Activated CD4-positive, alpha-beta T cell treated with anti-CD3 and anti-CD28 coated beads for 36 hours (primary cell): ENCODE measurements at places on chromosomes 4 and X.

GRCh38 chrX:120365320-120365719, 3.4 kb downstream of the ATP1B4 start:
- peak; percentile 68 for DNase-seq

DNA sequence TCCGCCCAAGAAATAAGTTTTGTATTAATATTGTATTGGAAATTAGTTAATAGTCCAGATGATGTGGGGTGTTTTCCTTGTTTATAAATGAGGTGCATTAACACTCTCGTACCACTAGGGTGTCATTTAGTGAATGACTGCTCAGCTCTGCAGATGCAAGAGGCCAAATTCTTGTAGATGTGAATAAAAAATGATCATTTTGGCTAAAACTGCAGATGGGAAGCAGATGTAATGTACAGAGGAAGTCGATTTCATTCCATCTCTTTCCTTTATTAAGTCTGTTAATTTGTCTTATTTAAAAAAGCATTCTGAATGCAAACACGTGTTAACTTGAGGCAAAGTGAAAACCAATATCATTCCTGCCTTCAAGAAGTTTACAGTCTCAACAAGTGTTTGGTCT, 108.1 kb downstream of the DHX15 start:
- no peak for DNase-seq

GRCh38 chrX:39772057-39772832, 325.5 kb downstream of the BCOR start:
- DNase-seq, result peak; percentile 84

GRCh38 chr4:91838181-91838861, 465.4 kb upstream of the GRID2 start:
- DNase-seq, result no peak

DNA sequence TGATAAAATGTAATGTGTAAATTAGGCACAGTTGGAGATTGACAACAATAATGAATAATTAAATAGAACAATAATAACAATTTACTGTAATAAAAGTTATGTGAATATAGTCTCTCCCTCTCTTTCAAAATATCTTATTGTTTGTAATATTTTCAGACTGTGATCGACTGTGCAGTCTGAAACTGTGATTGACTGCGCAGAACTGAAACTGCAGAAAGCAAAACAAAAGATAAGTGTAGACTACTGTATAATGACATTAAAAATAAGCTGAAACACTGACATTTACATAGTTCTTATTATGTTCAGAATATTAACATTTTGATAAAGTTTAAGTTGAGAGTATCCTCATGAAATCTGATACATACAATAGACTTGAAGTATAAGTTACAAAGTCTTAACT, 371.0 kb downstream of the CCSER1 start:
- no peak for DNase-seq

DNA sequence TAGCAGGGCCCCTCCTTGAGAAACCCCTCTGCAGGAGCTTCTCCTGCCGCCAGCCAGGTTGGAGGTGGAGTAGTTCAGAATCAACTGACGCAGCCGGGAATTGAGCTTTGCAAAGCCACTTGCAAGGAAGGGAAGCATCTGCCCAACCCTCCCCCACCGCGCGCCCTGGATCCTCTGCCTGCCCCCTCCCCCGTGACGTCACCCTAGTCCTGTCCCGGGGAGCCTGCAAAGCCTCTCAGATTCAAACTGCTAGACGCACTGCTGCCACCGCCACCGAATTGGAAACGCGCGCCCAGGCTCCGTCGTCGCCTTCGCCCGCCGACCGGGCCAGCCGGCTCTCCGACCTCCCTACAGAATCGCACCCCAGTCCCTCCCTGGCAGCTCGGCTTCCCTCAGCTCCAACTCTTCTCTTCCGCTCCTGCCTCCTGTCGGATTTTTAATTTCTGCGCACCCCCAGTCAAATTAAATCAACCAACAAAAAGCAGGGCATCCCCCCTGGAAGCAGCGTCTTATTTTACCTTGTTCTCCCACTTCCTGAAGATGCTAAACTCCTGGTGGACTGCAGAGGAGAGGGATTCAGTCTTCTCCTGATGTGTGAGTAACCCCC, 3.8 kb downstream of the SLITRK2 start:
- DNase-seq, result no peak

GRCh38 chrX:56564921-56565840, 1.8 kb downstream of the UBQLN2 start:
- peak; percentile 38 for DNase-seq

- no peak for DNase-seq
Measured at GRCh38 chr4:24089851-24090534, 200.1 kb upstream of the PPARGC1A start.

DNA sequence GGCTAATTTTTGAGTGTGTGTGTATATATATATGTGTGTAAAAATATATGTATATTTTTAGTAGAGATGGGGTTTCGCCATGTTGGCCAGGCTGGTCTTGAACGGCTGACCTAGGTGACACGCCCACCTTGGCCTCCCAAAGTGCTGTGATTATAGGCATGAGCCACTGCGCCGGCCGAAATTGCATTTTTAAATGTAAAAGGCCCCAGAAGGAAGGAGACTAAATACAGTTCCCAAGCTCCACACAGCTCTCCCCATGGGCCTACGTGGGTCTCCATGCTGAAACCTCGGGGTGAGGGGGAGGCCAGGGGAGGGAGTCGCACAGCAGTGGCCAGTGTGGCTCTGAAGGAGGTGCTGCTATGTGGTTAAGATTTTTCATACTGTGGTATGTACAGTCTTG, 12.8 kb upstream of the CDKN2AIP start:
- DNase-seq, result no peak

GRCh38 chrX:115147220-115147619, 42.0 kb upstream of the RBMXL3 start:
- no peak for DNase-seq

DNA sequence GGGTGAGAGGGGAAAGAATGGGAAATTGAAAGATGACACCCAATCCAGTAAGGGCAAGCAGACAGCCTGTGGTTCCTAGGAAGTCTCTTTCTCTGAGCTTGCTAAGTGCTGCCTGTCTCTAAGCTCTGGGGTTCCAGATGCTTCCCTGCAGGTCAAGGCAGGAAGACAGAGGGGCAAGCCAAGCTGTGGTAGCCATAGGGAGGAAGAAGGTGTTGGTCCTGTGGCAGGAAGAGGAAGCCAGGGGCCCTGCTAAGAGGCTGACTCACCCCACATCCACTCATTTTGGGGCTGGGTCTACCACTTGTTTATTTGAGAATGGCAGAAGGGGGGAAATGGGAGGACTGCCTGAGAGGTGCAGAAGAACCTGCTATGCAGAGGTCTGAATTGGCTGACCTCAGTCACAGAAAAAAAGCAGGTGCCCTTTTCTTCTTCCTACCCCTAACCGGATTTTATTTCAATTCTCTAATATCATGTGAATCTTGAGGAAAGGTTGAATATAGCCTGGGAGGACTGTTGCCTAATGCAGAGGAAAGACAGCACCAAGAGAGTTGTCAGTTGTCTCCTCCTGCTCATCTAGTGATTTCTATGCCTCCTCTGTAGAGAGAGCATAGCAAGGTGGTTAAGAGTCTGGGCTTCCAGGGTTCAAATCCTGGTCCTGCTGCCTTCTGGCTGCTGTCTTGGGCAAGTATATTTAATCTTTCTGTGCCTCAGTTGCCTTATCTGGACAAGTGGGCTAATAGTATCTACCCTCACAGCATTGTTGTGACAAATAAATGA, 27.4 kb downstream of the HOPX start:
- DNase-seq, result peak; percentile 66

DNA sequence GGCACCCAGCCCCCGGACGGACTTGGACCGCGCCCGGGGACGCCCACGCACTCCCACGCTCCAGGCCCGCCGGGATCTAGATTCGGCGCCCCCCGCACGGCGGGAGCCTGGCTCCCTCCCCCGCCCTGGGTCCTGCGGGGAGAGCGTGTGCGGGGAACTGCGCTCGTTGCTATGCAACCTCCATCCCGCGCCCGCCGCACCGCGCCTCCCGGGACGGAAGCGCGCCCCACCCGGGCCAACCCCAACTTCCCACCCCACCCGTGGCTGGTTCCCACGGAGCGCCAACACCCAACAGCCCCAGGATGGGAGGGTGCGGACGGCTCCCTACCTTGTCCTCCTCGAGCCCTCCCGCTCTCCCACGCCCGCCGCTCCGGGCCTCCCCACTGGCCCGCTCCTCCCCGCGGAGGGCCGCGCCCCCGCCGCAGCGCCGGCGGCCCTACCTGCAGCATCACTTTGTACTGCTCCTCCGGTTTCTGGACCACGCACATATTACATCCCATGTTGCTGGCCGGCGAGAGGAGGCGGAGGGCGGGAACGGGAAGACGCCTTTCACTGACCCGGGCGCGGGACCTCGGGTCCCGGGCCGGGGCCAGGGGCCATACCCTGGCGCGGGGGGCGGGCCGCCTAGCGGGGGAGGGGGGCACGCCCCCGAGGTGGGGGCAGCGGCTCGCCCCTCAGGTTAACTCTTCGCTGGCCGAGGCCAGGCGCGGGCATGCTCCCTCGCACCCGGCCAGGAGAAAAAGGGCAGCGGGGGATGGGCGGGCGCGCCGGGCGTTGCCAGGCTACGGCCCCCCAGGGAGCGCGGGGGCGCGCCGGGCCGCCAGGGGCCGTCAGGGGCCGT, at the start of gene PDZD4:
Gene PDZD4 (minus strand): TSS at position 746 of the 841 bp plus-strand sequence. CDS start 246 bp downstream, at position 500.
- DNase-seq, result peak; percentile 22

DNA sequence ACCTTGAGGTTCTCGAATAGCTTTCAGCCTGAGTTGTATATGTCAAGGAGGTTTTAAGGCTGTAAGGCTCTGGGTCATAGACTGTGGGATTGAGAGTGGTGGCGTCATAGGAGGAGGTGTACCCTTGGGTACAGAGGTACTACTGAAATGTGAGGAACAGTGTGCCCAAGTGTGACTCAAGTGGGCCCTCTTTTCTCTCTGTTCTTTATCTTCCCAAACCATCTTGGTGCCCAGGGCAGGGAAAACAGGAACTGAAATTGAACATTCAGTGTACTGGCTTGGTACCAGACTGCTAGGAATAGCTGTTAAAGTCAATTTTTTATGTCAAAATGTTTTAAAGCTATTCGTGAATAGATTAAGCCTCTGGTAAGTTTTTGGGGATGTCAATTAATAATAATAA, 136.2 kb upstream of the RPS6KA3 start:
- no peak for DNase-seq

DNA sequence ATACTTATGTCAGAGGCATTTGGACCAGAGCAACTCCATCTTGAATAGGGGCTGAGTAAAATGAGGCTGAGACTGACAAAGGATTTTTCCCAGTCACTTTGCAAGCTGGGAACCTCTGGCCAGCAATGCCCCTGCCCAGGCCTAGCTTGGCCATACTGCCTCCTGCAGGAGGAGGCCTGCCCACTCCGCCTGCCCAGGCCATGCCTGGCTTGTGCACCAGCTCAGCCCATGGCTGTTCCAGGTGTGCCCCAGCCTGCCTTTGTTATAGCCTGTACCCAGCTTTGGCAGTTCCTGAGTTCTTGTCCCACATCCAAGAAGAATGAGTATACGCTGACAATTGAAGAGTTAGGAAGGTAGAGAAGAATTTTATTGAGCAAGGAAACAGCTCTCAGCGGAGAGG, 176.1 kb downstream of the AASDH start:
- DNase-seq, result no peak

- no peak for DNase-seq
Measured at GRCh38 chrX:119107206-119107605, 20.4 kb downstream of the KIAA1210 start.

- DNase-seq, result no peak
Measured at GRCh38 chrX:42886519-42886918, 108.6 kb upstream of the PPP1R2C start.

DNA sequence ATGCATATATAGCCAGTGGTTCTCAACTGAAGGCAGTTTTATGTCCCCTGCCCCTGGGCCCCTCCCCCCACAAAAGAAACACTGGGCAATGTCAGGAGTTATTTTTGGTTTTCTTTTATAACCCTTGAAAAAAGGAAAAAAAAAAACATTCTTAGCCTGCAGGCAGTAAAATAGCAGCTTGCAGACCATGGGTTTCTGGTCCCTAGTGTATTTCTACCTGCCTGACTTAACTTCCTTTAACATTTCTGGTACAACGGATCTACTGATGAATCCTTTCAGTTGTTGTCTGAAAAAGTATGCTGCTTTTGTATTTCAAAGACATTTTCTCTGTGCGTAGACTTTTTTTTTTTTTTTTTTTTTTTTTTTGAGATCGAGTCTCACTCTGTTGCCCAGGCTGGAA, 11.1 kb upstream of the FAM200B start:
- DNase-seq, result no peak

DNA sequence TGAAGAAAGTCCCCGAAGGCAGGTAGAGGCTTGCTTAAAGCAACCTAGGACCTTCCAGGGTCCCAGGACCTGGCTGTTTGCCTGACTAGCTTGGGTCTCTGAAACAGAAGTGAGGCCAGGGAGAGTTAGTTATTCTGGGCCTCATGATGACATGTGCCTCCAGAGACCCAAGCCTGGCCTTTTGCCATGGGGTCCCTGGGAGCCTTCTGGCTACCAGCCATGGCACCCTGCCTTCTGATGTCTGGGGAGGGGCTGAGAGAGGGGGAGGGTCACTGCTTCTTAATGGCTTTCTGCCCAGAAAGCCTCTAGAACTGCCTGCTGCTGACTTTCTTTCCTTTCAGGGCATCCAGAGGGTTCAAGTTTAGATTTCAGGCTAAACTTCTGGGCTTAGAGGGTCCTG, 1.0 kb upstream of the STARD8 start:
- DNase-seq, result no peak

DNA sequence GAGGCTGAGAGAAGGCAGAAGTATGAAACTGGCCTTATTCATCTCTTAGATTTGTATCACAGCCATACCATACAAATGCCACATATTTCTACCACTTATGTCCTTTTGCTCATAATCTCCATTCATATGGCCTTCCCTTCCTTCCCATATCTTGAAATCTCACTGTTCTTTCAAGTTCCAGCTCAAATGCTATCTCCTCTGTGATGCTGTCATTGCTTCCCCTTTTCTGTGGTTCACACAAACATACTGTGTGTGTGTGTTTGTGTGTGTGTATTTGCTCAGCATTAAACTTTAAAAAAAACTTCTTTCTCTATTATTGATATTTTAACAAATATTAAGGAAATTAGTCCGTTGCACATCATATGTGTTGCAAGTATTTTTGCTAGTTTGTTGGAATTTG, 26.7 kb downstream of the PHKA1 start:
- no peak for DNase-seq
